ENCODE measurements at places on chromosomes 3 and 15. TPM values are rescaled to one million over a fixed set of nuclear protein-coding genes. Genes with fewer than 3 reads are reported as not detected.

- peaks cover 21% of the 10 kb centered on the region for H3K4me1 ChIP-seq
- H3K4me3 ChIP-seq: no peak overlapping the region
- no peak overlapping the region for H3K27ac ChIP-seq
- H3K36me3 ChIP-seq: peaks cover 27% of the 10 kb centered on the region
- no peaks in the 10 kb centered on the region for H3K27me3 ChIP-seq
- no peak for DNase-seq
Measured at GRCh38 chr3:23913182-23913581, 3.6 kb downstream of the NKIRAS1 start.

DNA sequence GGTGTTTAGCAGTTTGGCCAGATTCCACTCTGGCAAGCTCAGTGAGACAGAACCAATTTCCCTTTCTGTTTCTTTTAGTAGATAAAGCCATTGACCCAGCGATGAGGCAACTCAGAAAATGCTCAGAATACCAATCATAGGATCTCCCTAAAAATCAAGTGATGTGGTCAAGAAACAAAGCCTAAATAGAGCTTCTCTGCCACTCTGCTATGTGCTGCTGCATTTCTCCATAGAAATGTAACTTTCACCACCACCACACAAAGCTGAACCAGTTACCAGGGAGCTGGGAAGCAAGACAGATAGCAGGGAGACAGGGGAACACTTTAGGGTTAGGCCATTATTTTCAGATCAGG is 109.8 kb downstream of the RPL22L1 start:
- no peak for DNase-seq
- no peaks in the 10 kb centered on the region for H3K4me1 ChIP-seq
- H3K27me3 ChIP-seq: no peaks in the 10 kb centered on the region

The GOLGA6L10 gene
- total RNA-seq: 2.1 TPM

GRCh38 chr15:70400766-70401541 is 303.2 kb upstream of the TLE3 start:
- no peaks in the 10 kb centered on the region for H3K36me3 ChIP-seq
- DNase-seq: no peak
- no peak overlapping the region for H3K27ac ChIP-seq
- peaks cover 6% of the 10 kb centered on the region for H3K27me3 ChIP-seq

DNA sequence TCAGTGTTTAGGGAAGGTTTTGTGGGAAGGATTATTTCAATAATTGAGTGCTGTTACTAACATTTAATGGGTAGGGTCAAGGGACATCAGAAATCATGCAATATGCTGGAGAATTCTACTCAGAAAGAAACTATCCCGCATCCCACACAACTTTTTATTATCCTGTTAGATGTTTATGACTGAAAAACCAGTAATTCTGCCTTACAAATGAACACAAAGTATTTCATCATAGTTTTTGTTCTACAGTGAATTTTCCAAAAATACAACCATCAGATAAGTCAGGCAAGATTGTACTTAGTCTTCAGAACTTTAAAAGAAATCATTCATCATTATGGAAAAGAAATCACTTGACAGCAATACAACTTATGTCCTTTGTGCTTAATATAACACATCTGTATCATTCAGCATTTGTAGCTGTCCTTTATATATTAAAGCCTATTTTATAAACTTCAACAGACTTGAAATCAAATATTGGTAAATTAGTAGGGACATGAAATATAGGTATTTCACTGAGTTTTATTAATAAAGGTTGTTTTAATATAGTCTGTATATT is 61.9 kb downstream of the TRPM7 start:
- H3K27ac ChIP-seq: no peak overlapping the region
- H3K36me3 ChIP-seq: no peaks in the 10 kb centered on the region
- no peak for DNase-seq
- no peaks in the 10 kb centered on the region for H3K4me1 ChIP-seq
- no peak overlapping the region for H3K4me3 ChIP-seq

- no peak overlapping the region for H3K4me3 ChIP-seq
- H3K36me3 ChIP-seq: no peaks in the 10 kb centered on the region
Measured at GRCh38 chr3:40258555-40258954, 51.0 kb upstream of the EIF1B start.

- H3K27ac ChIP-seq: no peak overlapping the region
- no peak for DNase-seq
- H3K27me3 ChIP-seq: no peaks in the 10 kb centered on the region
- peaks cover 27% of the 10 kb centered on the region for H3K4me1 ChIP-seq
- no peak overlapping the region for H3K4me3 ChIP-seq
Measured at GRCh38 chr3:37766797-37767776, 94.6 kb upstream of the CTDSPL start.

DNA sequence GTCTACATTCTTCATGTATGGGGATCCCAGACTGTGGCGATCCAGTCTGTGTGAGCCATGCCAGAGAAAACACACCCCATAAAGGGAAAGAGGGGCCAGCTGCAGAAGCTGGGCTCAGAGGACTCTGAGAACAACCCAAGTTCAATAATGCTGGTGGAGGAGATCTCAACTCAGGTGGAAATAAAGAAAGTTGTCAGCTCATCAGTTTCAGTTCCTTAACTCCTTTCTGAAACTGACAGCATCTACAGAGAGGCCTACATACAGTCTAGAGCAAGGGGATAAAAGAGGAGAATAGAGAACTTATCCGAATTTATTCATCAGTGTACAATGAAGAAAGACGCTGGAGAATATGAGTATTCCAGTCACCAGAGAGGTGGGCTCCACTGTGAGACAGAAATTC is 77.0 kb downstream of the NTRK3 start:
- no peaks in the 10 kb centered on the region for H3K4me1 ChIP-seq
- DNase-seq: no peak
- H3K4me3 ChIP-seq: no peak overlapping the region
- H3K27me3 ChIP-seq: peaks cover 2% of the 10 kb centered on the region

GRCh38 chr3:87219611-87220010 is 7.5 kb upstream of the CHMP2B start:
- no peaks in the 10 kb centered on the region for H3K36me3 ChIP-seq
- no peak for DNase-seq
- H3K27me3 ChIP-seq: peaks cover 7% of the 10 kb centered on the region
- H3K4me3 ChIP-seq: no peak overlapping the region
- no peaks in the 10 kb centered on the region for H3K4me1 ChIP-seq

GRCh38 chr15:25830844-25831451 is 32.2 kb downstream of the ATP10A start:
- H3K27me3 ChIP-seq: no peaks in the 10 kb centered on the region

The ZNF197 gene
- 14.1 TPM for total RNA-seq

GRCh38 chr3:109136523-109136922 is at the start of gene C3orf85:
Gene C3orf85, plus strand, starts transcription at chr3:109136719. Its CDS starts 129 bp downstream, at chr3:109136848.
- H3K4me3 ChIP-seq: no peak within 1 kb of the TSS
- H3K36me3 ChIP-seq: no peaks in the 10 kb centered on the region
- H3K27me3 ChIP-seq: no peaks in the 10 kb centered on the region
- DNase-seq: no peak

DNA sequence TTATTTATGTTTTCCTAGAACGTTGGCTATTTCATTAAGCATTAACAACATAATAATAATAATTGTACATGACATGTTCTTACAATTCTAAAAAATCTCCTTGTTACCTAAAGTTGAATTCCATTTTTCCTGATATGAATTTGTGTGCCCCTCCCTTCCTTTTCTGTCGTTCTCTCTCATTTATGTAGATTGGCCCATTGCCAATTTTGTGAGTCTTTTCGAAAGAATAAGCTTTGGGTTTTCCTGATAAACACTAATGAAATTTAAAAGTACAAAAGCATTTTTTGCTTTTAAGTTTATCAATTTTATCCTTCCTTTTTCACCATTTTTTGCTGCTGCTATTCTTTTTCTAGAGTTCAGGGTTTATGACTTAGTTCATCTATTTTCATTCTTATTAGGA is 44.9 kb downstream of the PRR23E start:
- H3K4me1 ChIP-seq: no peaks in the 10 kb centered on the region
- no peaks in the 10 kb centered on the region for H3K27me3 ChIP-seq
- H3K4me3 ChIP-seq: no peak overlapping the region
- H3K36me3 ChIP-seq: no peaks in the 10 kb centered on the region
- no peak overlapping the region for H3K27ac ChIP-seq

DNA sequence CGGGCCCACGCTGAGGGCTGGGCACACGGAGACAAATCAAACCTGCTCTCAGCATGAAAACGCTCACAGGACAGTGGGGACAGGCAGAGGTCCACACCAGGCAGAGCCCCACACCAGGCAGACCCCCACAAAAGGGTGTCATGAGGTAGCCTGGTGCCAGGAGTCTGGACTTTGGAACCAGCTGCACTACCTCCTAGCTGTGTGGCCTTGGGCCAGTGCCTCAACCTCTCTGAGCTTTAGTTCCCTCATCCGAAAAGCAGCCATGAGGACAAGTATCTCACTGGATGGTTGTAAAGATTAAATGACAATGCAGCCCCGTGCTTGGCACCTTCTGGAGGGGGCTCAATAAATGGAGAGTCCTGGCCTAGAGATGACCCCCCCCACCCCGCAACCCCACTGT is 16.5 kb upstream of the CRABP1 start:
- H3K4me3 ChIP-seq: no peak overlapping the region
- H3K27ac ChIP-seq: no peak overlapping the region
- H3K4me1 ChIP-seq: no peaks in the 10 kb centered on the region
- no peaks in the 10 kb centered on the region for H3K27me3 ChIP-seq
- DNase-seq: no peak
- no peaks in the 10 kb centered on the region for H3K36me3 ChIP-seq

DNA sequence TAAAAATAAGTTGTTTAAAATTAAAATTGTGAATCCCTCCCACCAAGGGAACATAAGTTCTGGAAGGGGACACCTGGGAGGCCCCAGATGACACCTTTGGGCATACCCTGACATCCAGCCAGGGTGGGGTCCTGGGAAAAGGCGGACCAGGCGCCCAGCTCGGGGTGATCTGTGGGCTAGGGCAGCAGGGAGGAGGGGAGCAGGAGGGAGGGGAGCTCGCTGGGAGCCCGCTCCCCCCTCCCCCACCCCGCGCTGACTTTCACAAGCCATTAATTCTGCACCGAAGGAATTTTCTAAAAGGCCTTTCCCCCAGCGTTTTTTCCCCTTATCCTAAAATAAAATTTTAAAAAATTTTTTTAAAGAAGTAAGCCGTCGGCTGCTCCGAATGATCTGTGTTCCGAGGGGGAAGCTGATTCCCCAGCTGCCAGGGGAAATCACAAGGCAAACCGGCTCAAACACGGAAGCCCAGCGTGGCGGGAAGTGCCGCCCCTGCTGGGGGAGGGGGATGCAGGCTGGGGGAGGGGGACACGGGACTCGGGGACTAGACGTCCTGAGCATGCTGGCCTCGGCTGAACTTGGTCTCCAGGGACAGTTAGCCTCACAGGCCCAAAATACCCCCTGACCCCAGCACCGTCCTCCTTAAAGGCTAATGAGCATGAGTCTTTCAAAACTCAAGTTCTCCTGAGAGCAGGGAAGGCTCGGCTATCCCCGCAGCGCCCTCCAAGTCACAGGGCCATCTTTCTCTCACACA is 13.9 kb downstream of the PLXND1 start:
- H3K4me1 ChIP-seq: peaks cover 90% of the 10 kb centered on the region
- peak; percentile 91 for DNase-seq
- H3K27ac ChIP-seq: peak overlapping the region; percentile 83
- H3K36me3 ChIP-seq: peaks cover 12% of the 10 kb centered on the region
- H3K27me3 ChIP-seq: no peaks in the 10 kb centered on the region

DNA sequence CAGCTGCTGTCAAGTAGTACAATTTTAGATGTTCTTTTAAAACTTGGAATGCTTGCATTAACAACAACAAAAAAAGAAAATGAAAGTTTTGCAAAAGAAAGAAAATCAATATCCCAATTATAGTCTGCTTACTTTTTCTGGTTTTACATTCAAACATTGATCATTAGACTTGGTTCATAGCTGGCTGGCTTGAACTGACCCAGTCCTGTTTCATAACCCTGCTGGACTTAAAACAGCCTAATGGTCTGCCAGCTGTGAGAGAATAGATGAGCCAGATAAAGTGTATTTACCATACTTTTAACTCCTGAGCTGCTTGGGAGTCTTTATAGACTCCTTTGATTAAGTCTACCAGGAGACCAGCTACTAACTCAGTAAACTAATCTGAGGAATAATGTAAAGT is 59.2 kb downstream of the PIAS1 start:
- H3K36me3 ChIP-seq: no peaks in the 10 kb centered on the region
- H3K27me3 ChIP-seq: no peaks in the 10 kb centered on the region
- peak overlapping the region; percentile 34 for H3K27ac ChIP-seq

Data from left lung (tissue), 14 donors.